Activated T-cell treated with anti-CD3 and anti-CD28 coated beads for 4 hours (primary cell): ENCODE measurements at places on chromosomes 1 and 21.

DNA sequence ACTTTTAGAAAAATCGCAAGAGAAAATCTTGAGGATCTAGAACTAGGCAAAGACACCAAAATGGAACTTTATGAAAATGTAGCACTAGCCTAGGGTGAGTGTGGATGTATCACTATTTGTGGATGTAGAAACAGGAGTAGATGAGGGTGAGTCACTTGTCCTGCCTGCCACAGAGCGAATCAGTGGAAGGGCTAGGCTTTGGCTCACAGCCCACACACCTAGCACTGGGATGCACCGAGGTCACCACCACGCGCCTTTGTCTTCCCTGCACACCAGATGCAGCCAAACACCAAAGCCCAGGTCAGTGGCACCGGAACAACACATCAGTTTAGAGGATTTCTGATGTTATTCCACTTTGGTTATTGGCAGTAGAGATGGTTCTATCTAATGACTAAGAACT lies 38.2 kb downstream of the PKNOX1 start:
- no peak for DNase-seq

DNA sequence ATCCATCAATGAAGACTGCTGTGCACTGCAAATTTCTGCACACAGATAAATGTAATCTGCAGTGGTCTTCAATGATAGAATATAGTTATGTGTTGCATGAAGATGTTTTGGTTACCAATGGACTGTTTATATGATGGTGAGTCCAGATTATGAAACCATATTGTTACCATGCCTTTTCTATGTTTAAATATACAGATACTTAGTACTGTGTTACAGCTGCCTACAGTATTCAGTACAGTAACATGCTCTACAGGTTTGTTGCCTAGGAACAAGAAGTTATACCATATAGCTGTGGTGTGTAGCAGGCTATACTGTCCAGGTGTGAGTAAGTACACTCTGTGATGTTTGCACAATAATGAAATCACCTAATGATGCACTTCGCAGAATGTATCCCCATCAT lies 40.8 kb downstream of the SORT1 start:
- no peak for DNase-seq

DNA sequence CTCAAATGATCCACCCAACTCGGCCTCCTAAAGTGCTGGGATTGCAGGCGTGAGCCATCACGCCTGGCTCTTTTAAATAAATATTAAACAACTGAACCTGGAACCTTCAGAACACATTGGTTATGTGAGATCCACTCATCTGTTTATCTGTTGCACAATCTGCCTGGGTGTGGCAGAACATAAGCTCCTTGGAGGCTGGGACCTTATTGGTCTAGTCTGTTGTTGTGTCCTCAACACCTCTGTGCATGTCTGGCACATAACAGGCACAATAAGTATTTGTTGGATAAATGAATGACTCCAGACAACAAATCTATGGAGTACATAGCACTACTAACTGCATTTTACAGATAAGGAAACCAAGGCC lies 4.1 kb upstream of the NBL1 start:
- no peak for DNase-seq

DNA sequence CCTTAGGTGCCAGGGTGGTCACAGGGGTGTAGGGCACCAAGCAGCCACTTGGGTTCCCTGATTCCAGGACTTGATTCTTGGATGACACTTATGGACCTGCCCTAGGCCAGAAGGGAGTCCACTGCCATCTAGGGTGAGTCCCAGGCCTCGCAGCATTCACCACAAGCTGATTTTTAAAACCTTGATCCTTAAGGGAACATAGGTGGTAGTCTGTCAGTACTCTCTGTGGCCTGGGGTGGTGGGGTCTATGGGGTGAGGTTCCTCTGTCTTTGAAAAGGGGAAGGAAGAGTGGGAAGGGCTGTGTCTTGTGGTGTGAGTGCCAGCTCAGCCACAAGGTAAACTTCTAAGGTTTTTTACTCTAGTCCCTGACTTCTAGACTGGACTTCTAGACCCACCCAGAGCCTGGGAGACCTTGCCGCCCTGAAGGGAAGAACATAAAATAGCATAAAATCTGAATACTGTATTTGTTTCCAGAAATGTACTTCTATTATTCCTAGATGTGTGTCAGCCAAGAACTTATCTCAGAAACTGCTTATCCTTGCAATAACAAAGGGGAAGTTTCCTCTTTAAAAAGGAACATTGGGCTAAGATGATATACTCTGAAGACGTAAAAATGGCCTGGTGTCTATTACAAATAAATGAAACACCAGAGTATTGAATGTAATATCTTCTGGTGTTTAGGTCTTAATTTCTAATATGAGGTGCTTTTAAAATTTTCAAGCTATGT lies 757.3 kb downstream of the LTN1 start:
- no peak for DNase-seq

DNA sequence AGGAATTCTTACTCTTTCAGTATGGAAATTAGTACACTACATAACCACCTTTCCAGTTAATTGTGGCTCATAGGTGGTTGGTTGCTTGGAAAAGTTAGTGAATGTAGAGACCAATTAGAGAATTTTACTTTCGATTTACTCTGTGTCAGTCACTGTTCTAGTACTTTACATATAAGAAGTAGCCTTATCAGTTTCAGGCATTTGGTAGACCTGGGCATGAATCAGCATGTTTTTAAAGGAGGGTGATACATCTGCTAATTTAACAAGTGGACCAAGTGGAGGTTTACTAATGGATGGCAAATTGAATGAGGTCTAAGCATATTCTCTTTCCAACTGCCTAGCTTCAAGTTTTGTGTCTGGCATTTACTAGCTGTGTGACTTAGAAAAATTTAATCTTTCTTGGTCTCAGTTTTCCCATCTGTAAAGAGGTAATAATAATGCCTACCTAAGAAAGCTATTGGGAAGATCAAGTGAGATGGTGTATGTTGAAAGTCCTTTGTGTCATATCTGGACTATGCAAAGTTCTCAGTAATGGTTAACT lies 1158.6 kb downstream of the PLA2G4A start:
- DNase-seq: no peak

- DNase-seq: no peak
These were observed 3.5 kb downstream of the C1orf159 start for GRCh38 chr1:1112237-1112985.

GRCh38 chr1:206911064-206911663 lies 10.6 kb downstream of the FCMR start:
- DNase-seq: no peak

- DNase-seq: no peak
These were observed 111.4 kb upstream of the ZNF644 start for GRCh38 chr1:91133248-91133647.

- no peak for DNase-seq
These were observed 26.9 kb upstream of the DPT start for GRCh38 chr1:168755800-168756418.

DNA sequence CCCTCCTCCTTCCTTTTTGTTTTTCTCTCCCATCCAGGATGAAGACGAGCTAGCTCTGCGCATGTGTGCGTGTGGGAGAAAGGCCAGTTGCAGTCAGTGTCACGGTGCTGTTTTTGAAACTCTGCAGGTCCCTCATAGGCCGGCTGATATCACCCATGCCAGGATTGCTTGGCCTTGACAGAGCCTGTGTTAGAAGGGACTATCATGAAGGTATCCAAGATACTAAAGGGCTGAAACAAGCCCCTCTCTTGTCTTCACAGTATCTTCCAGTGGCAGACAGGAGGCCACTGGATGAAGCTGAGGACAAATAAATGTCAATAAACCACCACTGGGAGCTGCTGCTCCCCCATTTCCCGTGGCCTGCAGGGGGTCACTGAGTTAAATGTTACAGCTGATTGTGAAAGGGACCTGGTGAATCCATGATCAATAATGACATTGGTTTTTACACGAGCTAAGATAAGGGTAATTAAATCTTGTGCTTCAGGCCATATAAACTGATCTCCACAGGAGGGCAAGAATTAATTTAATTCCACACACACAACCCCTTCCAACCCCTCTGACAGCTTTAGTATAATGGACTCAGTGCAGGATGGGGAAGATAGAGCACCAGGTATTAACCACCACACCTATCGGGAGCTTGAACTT lies 64.6 kb upstream of the TARBP1 start:
- DNase-seq: no peak

GRCh38 chr1:72283022-72283306 lies 625 bp upstream of the NEGR1 start:
- DNase-seq: no peak

DNA sequence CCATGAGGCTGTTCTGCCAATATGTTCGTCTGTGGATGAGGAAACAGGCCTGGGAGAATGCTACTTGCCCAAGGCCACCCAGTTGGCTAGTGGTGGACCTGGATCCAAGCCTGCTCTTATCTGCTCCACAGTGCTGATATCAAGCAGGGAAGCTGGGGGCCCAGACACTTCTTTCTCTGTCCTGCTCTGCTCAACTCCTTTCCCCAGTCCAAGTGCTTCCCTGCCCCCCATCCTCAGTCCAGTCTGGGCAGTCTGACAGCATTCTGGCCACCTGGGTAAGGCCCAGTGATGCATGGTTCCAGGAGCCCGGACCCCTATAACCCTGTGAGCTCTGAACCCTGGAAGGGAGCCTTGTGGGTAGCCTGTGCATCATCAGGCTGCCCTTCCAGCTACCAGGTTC lies 4.2 kb upstream of the PAQR7 start:
- no peak for DNase-seq

- no peak for DNase-seq
These were observed 59.1 kb upstream of the TRAPPC10 start for GRCh38 chr21:43953021-43953420.

DNA sequence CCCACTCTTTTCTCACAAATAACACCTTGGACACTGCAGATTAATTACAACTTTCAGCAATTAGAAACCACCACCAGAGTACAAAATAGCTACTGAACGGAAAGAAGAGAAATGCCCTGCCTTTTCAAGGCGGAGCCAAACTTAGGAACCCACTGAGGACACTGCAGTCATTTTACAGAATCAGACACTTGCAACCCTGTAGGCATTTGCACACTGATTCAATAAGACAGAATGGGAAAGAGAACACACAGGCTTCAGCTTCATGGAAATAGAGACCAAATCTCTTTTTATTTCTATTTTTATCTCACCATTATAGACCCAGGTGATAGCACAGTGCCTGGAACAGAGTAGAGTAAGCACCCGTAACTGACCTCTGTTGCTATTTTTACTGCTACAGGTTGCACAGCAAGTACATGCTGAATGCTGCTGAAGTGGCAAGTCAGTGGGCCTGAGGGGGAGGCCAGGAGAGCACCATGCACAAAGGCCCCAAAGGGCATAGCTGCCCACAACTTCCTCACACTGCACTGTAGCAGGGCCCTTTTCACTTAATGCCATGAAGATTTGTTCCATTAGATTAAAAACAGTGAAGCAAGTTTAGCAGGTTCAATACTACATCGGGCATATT lies 50.7 kb upstream of the EDARADD start:
- no peak for DNase-seq

- no peak for DNase-seq
These were observed 546 bp upstream of the ZNF697 start for GRCh38 chr1:119648620-119649004.
